ENCODE measurements at places on chromosomes 3 and 15.
A peak's percentile ranks its signal among the peaks of the same experiment; 100 is the strongest.

DNA sequence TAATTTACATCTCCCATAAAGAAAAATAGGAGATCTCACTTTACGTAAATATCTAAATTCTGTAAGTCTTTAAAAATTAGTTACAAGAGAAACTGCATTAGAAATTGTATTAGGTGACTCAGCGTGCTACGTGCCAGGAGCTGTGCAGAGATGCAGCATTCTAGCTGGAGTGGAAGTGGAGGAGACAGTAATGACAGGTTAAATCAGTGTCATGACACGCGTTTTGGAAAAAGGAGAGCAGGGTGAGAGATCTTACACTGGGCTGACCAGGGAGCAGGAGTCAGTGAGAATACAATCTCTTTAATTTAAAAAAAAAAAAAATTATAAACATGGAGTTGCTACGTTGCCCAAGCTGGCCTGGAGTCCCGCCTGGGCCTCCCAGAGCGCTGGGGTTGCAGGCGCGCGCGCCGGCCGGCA is 635 bp downstream of the TUBGCP5 start:
- DNase-seq = no peak

DNA sequence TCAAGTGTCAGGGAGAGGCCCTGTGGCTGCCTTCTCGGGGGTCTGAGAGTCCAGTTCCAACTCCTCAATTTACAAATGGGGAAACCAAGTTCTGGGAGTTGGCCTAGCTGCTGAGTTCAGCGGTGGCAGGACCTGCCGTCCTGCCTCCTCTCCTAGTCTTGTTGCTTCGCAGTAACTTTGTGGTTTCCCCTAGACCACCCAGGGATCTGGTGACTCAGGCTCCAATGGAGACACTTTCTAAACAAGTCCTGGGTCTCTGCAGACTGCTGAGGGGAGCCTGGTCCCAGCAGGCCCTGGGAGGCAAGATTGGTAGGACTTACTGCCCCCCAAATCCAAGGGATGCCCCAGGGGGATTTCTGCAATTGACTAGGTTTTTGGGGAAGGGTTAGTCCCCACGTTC is 83.6 kb downstream of the SMAD6 start:
- DNase-seq = no peak

DNA sequence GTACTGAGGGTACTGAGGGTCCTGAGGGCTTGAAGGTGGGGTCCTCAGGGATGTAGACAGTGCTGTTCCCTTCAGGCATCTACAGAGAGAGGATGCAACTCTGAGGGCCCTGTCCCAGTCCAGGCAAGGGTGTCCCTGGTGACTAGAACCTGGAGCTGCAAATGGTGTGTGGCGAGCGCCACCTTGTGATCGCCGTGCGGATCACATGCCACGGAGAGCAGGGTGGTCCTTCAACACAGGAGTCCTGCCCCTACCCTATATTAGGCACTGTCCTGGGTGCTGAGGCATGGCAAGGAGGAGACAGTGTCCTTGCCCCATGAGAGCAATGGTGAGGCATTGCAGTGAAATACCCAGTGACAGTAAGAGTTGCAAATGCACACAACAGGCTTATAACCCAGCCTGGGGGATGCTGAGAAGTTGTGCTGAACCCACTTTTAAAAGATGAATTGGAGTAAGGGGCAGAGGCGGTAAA is 23.6 kb downstream of the RHCG start:
- peak; percentile 53 for DNase-seq

GRCh38 chr3:45592830-45593707 is 1.5 kb upstream of the LIMD1 start:
- peak; percentile 91 for DNase-seq

DNA sequence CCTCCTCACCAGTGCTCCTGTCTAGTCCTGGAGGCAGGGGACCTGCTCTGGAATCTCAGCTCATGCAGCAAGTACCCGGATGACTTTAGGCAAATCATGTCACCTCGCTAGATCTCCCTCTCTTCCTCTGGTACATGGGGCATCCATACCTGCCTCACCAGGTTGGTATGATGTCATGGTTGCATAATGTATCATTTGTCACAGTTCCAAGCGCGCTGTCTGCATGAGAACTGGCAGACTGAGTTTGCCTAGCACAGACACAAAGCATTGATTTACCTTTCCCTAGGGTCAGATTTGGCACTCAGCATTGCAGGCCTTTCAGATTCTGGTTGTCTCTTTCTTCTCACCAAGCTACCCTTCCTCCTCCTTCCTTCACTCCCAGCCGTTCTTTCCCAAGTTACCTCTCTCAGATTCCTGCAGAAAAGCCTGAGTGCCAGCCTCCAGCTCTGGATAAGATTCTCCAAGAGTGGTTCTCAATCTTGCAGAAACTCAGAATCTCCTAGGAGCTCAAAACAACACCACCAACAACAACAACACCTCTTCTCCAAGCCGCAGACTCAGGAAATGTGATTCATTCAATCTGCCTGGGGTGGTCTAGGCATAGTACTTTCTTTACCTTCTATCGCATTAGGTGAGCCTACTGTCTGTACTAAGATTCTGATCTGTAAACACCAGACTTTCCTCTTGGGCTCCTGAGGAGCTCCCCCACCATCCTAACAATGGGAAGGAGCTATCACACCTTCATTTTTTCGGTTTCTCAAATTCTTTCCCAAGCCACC is 29.5 kb downstream of the FAM43A start:
- no peak for DNase-seq

DNA sequence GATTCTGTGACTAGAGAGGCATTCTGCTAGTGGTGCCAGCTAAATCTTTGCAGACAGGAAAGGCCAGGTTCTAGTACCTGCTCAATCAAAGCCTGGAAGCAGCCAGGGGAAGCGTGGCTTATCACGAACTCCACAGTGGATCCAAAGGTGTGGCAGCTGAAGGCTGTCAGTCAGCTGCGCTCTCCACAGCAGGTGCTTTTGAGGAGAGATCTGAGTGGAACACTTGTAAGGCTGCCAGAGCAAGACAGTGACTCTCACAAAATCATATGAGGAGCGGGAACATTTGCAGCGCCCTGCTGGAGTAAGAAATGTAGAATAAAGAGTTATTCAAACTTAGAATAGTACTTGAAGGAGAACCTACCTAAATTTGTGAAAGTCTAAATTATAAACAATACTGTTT is 5.0 kb upstream of the DPH6 start:
- no peak for DNase-seq

GRCh38 chr3:150761831-150762661 is 923 bp downstream of the SIAH2 start:
- no peak for DNase-seq

DNA sequence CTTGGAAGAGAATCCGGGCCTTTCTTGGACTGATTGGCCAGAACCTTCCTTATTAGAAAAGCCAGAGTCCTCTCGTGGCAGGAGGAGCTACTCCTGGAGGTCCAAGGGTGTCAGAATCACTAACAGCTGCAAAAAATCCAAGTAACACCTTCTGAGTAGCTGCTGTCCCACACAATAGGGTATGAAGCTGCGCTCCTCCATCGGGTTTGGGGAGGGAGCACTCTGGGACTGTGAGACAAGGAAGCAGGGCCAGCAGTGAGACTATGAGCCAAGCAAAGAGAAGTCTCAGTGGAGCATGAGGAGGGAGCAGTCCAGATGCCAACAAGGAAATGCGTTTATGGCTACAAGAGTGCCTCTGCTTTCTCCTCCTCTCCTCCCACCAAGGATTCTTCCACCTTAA is 21.7 kb downstream of the SEMA3G start:
- DNase-seq = no peak

DNA sequence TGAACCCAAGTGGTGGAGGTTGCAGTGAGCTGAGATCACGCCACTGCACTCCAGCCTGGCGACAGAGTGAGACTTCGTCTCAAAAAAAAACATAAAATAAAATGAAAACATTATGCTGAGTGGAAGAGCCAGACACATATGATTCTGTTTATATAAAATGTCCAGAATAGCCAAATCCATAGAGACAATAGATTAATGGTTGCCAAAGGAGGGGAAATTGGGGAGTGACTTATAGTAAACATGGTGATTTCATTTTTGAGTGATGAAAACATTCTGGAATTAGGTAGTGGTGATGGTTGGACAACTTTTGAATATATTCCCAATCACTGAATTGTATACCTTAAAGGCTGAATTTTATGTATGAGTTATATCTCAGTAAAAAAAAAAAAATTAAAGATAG is 172.0 kb upstream of the BFSP2 start:
- DNase-seq = no peak

- DNase-seq = no peak
Measured at GRCh38 chr3:69865925-69866679, 126.8 kb downstream of the MITF start.

DNA sequence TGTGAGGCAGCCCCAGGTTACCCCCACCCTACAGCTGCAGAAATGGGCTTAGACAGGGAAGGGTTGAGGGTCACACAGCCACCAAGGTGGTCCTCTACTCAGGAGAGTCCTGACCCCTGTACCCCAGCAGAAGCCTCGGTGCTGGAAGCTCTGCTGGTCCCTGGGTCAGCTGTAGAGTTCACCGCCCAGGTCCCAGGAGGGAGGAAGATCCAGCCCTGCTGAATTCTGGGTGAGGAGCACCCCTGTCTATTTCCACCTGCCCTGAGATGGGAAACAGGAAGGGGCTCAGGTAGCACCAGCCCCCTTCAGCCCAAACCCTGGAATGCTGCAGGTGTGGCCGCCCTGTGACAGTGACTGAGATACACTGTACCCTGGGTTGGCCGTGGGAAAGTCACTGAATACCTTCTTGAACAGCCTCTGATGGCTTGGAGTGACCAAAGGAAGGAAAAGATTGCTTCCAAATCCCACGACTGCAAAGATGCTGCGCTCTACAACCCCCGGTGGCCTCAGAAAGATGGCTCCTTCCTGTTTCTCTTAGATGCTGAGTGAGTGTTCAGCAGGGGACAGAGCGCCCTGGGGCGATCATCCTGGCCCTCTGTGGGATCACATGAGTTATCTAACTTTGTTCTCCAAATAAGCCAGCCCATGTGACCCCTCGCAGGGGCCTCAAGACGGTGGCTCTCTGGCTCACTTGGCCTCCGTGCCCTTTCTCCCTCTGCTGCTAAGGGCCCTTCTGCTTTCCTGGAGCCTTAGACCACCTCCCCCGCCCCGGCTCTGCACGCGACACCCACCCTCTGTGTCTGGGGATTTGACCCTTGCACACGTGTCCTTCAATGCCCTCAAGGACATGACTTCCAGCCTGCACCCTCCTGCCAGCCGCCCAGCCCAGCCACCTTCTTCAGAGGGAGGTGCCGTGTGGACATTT is 141.9 kb downstream of the NSMCE3 start:
- no peak for DNase-seq

Data from MV-4-11 (cell line).